Spleen (tissue), 13 donors: ENCODE measurements at places on chromosomes 2 and 18. TPM values are rescaled to one million over a fixed set of nuclear protein-coding genes. Genes with fewer than 3 reads are reported as not detected.

The LMAN2L gene
- 9.5 TPM for total RNA-seq

The LBH gene
- total RNA-seq = 130 TPM

The RAB27B gene
- 6.6 TPM for total RNA-seq

The SAG gene
- total RNA-seq = not detected

The CD8A gene
- 182 TPM for total RNA-seq

The ERBB4 gene
- total RNA-seq = 0.44 TPM

The CRYGD gene
- total RNA-seq = not detected

The LNPK gene
- 15.1 TPM for total RNA-seq

The IL1R1 gene
- 75.8 TPM for total RNA-seq

The ATG4B gene
- total RNA-seq = 97.2 TPM

The BBS5 gene
- total RNA-seq = 4.3 TPM

The RAX gene
- not detected for total RNA-seq

The DSG4 gene
- not detected for total RNA-seq

The FAHD2B gene
- 12.8 TPM for total RNA-seq

The GKN1 gene
- not detected for total RNA-seq

The DES gene
- total RNA-seq = 7.6 TPM

The HTR2B gene
- total RNA-seq = 0.92 TPM

The ZSWIM2 gene
- total RNA-seq = not detected

The ANAPC1 gene
- total RNA-seq = 48.0 TPM

The KIF3C gene
- total RNA-seq = 3.8 TPM
